ENCODE measurements at places on chromosomes 2 and 18.

- no peak overlapping the region for H3K27ac ChIP-seq
- H3K4me1 ChIP-seq: peaks cover 25% of the 10 kb centered on the region
- no peaks in the 10 kb centered on the region for H3K27me3 ChIP-seq
- H3K36me3 ChIP-seq: peaks cover 81% of the 10 kb centered on the region
- H3K4me3 ChIP-seq: no peak overlapping the region
- no peak for DNase-seq
These were observed 18.3 kb downstream of the GYPC start for GRCh38 chr2:126674075-126674744.

DNA sequence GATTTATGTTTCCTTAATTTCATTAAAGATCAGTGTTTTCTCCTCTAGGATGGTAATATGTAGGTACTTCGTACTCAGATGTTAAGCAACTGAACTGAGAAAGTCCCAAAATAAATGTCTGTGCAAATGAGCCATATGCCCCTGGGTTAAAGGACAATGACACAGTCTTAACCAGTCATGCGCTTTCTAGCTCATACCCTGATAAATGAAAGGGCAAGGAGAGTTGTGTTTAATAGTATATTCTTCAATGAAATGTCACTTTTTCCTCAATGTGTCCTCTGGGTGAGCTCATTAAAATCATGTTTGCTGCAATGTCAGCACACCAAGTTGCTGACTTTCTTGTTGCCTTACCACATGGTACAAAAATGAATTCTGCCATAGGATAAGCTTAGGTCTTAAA, 856.3 kb downstream of the TMEM182 start:
- H3K27me3 ChIP-seq: no peaks in the 10 kb centered on the region
- no peaks in the 10 kb centered on the region for H3K4me1 ChIP-seq
- no peak for DNase-seq
- H3K4me3 ChIP-seq: no peak overlapping the region

DNA sequence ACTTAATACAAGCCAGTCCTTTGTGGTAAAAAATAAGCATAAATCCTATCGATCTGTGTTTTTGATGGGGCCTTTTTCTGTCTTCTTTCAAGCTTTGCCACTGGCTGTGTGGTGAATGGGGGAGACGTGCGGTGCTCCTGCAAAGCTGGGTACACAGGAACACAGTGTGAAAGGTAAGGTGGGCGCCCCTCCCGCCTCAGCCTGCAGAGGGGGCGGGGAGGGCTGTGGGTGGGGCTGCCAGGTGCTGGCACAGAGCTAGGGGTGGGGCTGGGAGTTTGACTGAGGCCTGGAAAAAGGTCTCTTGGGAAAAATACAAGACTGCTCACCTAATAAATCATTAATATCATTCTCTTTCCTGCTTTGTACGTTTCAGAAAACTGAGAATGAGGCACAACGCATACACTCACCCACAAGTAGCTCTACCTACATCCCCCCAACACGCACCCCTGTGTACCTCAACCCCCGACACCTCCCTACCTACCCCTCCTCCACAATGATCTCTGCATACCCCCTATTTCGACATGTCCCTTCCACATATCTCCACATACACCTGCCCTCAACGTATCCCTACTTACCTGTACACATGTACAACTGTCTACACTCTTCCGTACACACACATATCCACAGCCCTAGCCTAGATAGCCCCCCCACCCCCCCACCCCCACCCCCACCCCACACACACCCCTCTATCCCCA, 129.7 kb upstream of the TTC39C start:
- no peak for DNase-seq
- H3K27ac ChIP-seq: no peak overlapping the region
- H3K36me3 ChIP-seq: no peaks in the 10 kb centered on the region
- no peak overlapping the region for H3K4me3 ChIP-seq
- H3K27me3 ChIP-seq: peaks cover 8% of the 10 kb centered on the region

- no peak overlapping the region for H3K27ac ChIP-seq
- no peak overlapping the region for H3K4me3 ChIP-seq
- peaks cover 6% of the 10 kb centered on the region for H3K27me3 ChIP-seq
- H3K4me1 ChIP-seq: peaks cover 5% of the 10 kb centered on the region
- peaks cover 4% of the 10 kb centered on the region for H3K36me3 ChIP-seq
- no peak for DNase-seq
These were observed 7.0 kb upstream of the STRN start for GRCh38 chr2:36973320-36973719.

DNA sequence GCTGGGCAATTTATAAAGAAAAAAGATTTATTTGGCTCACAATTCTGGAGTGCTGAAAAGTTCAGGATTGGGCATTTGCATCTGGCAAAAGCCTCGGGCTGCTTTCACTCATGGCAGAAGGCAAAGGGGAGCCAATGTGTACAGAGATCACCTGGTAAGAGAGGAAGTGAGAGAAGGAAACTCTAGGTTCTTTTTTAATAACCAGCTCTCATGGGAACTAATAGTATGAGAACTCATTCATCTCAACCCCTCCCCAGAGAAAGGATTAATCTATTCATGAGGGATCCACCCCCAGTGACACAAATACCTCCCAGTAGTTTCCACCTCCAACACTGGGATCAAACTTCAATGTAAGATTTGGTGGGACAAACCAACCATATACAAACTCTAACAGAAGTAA, 129.0 kb downstream of the EVA1A start:
- no peak overlapping the region for H3K4me3 ChIP-seq
- no peaks in the 10 kb centered on the region for H3K36me3 ChIP-seq
- H3K4me1 ChIP-seq: no peaks in the 10 kb centered on the region

DNA sequence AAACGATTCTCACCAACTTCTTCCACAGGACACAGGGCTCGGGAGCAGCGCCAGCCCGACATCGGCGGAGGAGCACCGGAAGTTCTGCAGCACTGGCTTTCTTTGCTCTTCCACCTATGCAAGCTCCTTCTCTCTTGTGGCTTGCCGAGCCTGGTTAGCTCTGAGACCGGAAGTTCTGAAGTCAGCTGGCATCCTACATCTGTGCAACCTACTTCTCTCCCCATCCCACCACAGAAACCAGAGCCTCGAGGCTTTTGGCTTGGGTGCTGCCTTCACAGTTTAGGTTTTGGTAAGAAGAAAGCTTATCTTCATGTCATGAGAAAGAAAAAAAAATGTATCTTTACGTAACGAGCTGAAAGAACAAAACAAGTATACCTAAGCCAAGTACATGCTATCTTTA, 111.7 kb downstream of the ANKRD44 start:
- H3K27ac ChIP-seq: peak overlapping the region; percentile 96
- H3K4me3 ChIP-seq: peak overlapping the region; percentile 81
- peaks cover 68% of the 10 kb centered on the region for H3K36me3 ChIP-seq

GRCh38 chr18:470661-471501, 29.6 kb downstream of the COLEC12 start:
- DNase-seq: no peak
- no peaks in the 10 kb centered on the region for H3K4me1 ChIP-seq
- H3K36me3 ChIP-seq: no peaks in the 10 kb centered on the region
- no peak overlapping the region for H3K4me3 ChIP-seq

- peak; percentile 17 for DNase-seq
- H3K4me3 ChIP-seq: no peak overlapping the region
- no peak overlapping the region for H3K27ac ChIP-seq
- no peaks in the 10 kb centered on the region for H3K36me3 ChIP-seq
These were observed 491.8 kb downstream of the XIRP2 start for GRCh38 chr2:167380094-167380493.

- DNase-seq: no peak
- no peak overlapping the region for H3K27ac ChIP-seq
- H3K27me3 ChIP-seq: peaks cover 7% of the 10 kb centered on the region
- no peaks in the 10 kb centered on the region for H3K36me3 ChIP-seq
- H3K4me3 ChIP-seq: no peak overlapping the region
These were observed 317.6 kb downstream of the LNPK start for GRCh38 chr2:175684466-175684865.

DNA sequence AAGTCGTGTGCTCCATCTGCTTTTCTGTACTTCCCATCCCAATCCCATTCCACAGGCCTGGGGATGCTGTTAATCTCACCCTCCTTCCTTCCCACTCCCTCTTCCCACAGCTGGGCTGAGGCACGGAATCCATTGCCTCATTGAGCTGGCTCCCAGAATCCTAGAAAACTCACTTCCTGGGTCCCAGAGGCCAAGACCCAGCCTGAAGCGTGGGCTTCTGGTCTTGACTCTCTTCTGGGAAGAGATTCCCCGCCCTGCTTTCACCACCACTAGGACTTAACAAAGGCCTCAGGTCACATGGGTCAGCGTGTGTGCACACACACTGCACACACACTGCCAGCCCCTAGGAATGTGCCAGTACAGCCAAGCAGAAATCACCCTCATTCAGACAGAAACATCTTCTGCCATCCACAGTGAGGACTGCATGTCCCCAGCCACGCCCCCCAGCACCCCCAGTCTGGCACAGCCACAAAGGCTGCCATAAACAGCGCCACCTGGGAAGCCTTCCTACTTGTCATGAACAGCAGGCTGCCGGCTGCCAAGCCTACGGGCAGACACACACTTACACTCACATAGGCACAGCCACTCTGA, 165.8 kb downstream of the TNS1 start:
- H3K27me3 ChIP-seq: peaks cover 11% of the 10 kb centered on the region
- H3K36me3 ChIP-seq: no peaks in the 10 kb centered on the region
- H3K4me3 ChIP-seq: no peak overlapping the region
- H3K4me1 ChIP-seq: no peaks in the 10 kb centered on the region
- DNase-seq: no peak
- H3K27ac ChIP-seq: no peak overlapping the region

- H3K27me3 ChIP-seq: peaks cover 23% of the 10 kb centered on the region
- H3K4me1 ChIP-seq: no peaks in the 10 kb centered on the region
- no peaks in the 10 kb centered on the region for H3K36me3 ChIP-seq
- no peak for DNase-seq
- H3K27ac ChIP-seq: no peak overlapping the region
- H3K4me3 ChIP-seq: no peak overlapping the region
These were observed 83.3 kb upstream of the ID2 start for GRCh38 chr2:8598295-8599165.

GRCh38 chr2:68717305-68717661, 17.3 kb upstream of the ARHGAP25 start:
- H3K4me3 ChIP-seq: no peak overlapping the region
- H3K27me3 ChIP-seq: no peaks in the 10 kb centered on the region
- peaks cover 89% of the 10 kb centered on the region for H3K4me1 ChIP-seq
- peaks cover 10% of the 10 kb centered on the region for H3K36me3 ChIP-seq
- peak; percentile 58 for DNase-seq

GRCh38 chr18:45657357-45658335, 42.4 kb downstream of the SLC14A2 start:
- H3K27me3 ChIP-seq: peaks cover 43% of the 10 kb centered on the region
- H3K4me3 ChIP-seq: no peak overlapping the region
- peaks cover 3% of the 10 kb centered on the region for H3K36me3 ChIP-seq
- peak; percentile 73 for DNase-seq
- peaks cover 26% of the 10 kb centered on the region for H3K4me1 ChIP-seq
- peak overlapping the region; percentile 76 for H3K27ac ChIP-seq

DNA sequence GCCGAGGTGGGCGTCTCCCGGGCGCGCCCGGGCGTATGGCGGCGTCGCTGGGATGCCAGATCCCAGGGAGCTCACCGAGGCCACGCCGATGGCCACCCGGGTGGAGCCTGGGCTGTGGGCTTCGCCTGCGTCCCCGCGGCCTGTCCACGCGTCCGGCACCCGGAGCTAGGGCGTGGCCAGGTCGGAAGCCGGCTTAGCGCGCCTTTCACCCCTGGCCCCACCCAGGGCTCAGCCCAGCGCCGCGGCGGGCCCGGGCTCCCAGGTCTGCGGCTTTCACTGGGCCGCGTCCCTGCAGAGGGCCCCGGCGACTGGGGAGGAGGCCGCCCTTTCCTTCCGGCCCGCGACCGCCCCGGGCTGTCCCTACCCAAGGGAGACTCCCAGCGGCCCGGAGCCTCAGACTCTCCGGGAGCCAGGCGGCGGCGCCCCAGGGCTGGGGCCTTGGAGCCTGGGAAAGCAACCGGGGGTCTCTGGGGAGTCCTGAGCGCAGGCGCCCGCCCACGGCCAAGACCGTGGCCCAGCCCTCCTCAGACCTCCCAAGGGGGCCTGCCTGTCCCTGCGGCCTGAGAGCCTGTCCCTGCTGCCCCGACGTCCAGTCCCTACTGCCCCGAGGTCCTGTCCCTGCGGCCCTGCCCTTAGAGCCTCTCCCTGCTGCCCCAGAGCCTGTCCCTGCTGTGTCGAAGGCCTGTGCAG, 36.3 kb upstream of the ITM2C start:
- H3K4me3 ChIP-seq: peak overlapping the region; percentile 45
- peaks cover 22% of the 10 kb centered on the region for H3K4me1 ChIP-seq
- H3K36me3 ChIP-seq: no peaks in the 10 kb centered on the region
- DNase-seq: peak; percentile 42

- H3K4me1 ChIP-seq: no peaks in the 10 kb centered on the region
- no peaks in the 10 kb centered on the region for H3K36me3 ChIP-seq
- no peak overlapping the region for H3K27ac ChIP-seq
- no peak for DNase-seq
These were observed 68.7 kb downstream of the KCTD1 start for GRCh38 chr18:26479681-26480079.

GRCh38 chr18:195651-196050, 37.3 kb downstream of the USP14 start:
- H3K27ac ChIP-seq: no peak overlapping the region
- no peaks in the 10 kb centered on the region for H3K4me1 ChIP-seq

DNA sequence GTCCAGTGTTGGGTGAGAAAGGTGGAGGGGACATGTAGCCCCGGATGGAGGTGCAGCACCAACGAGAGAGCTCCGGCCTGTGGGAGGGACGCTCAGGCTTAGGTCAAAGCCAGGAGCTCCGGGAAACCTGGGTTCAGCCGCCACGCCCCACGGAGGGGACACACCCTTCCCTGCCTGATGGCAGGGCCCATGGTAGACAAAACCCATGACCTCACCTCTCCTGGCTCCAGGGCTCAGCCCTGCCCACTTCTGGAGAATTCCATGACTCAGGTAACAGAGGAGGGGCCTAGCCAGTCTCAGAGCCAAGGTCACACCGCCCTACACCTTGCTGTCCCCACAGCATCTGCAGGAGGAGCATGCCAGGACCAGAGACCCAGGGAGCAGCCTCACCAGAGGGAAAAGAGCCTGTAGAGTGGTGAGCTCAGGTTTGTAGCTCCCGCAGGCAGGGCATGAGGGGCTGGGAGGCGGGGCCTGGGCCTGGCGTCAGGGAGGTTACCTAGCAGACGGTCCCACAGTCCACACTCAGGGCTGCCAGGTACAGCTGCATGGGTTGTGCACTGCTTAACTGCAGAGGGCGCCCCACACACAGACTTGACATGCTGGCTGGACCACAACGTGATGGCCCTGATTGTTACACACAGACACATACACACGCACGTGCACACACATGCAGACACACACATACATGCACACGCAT, 70.8 kb upstream of the SMAD7 start:
- no peak overlapping the region for H3K27ac ChIP-seq
- H3K36me3 ChIP-seq: no peaks in the 10 kb centered on the region
- no peak overlapping the region for H3K4me3 ChIP-seq
- DNase-seq: peak; percentile 72
- H3K27me3 ChIP-seq: peaks cover 16% of the 10 kb centered on the region
- H3K4me1 ChIP-seq: peaks cover 25% of the 10 kb centered on the region

Data from activated naive CD4-positive, alpha-beta T cell treated with anti-CD3 and anti-CD28 coated beads, Interleukin-2, amount 10 ng/mL, durations not matched to agents 7 days and 5 days (primary cell).